CD8-positive, alpha-beta memory T cell (primary cell): ENCODE measurements at places on chromosomes 5 and 9. TPM values are rescaled to one million over a fixed set of nuclear protein-coding genes. Genes with fewer than 3 reads are reported as not detected.

- H3K4me3 ChIP-seq, result no peak overlapping the region
- DNase-seq, result no peak
- H3K27me3 ChIP-seq, result no peaks in the 10 kb centered on the region
- H3K36me3 ChIP-seq, result peaks cover 39% of the 10 kb centered on the region
These were observed 24.0 kb downstream of the DCTN4 start for GRCh38 chr5:150734579-150735384.

Gene ANKRD34B
- total RNA-seq, result not detected

DNA sequence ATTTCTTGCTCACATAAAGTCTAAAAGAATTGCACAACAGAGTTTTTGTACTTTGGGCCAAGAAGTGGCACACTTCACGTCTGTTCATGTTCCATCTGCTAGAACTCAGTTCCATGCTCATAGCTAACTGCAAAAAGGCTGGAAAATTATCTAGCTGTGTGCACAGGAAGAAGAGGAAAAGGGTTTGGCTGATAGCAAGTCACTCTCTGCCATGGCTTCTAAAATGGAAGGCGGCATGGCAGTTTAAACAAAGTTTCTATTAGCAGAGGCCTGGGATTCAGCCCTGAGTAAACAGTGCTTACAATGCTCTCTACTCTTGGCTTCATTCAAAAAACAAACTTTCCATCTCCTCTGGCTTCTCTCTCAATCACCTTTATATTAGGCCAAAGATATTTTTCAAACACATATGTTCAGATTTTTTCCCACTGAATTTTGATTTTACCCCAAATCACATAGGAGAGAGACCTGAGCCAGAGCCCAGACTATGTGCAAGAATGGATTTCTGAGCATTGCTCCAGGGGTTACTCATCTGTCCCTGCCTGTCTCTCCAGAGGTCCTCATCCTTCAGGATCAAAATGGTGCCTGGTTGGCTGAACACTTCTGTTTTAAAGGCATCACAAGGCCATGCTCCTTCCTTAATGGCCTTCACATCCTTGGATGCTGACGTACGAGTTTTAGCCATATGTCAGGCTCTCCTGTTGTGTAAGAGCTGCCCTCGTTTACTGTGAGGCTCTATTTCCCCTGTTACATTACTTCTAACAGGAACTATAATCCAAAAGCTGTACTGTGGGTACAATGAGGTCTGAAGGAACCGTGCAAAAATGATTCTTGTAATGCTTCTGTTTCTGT lies 226.6 kb downstream of the SAXO1 start:
- H3K27ac ChIP-seq, result no peak overlapping the region
- no peaks in the 10 kb centered on the region for H3K4me1 ChIP-seq
- no peaks in the 10 kb centered on the region for H3K36me3 ChIP-seq
- H3K27me3 ChIP-seq, result no peaks in the 10 kb centered on the region

- H3K4me3 ChIP-seq, result peak overlapping the region; percentile 93
- H3K27me3 ChIP-seq, result no peaks in the 10 kb centered on the region
- peaks cover 17% of the 10 kb centered on the region for H3K36me3 ChIP-seq
- peaks cover 51% of the 10 kb centered on the region for H3K4me1 ChIP-seq
- peak overlapping the region; percentile 98 for H3K27ac ChIP-seq
- DNase-seq, result no peak
These were observed 711 bp downstream of the MRPL50 start for GRCh38 chr9:101397746-101398067.

Gene PCDHB12
- total RNA-seq, result not detected

GRCh38 chr5:34608859-34609648 lies 47.1 kb upstream of the RAI14 start:
- H3K4me3 ChIP-seq, result no peak overlapping the region

DNA sequence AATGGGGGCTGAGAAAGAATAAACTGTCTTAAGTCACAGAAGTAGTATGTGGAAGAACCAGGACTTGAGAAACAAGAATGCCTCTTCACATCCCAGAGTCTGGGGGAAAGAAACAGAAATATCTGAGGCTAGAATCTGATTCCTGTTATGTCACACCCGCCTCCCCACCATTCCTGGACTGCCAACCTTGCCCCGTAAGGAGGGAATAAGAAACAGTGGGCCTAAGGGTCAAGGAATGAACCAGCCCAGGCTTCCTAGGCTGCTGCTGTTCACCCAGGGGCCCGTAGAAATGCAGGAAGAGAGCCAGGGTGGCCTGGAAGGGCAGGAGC lies 4.3 kb downstream of the PCDH1 start:
- H3K4me1 ChIP-seq, result peaks cover 24% of the 10 kb centered on the region
- H3K36me3 ChIP-seq, result no peaks in the 10 kb centered on the region
- H3K4me3 ChIP-seq, result no peak overlapping the region
- no peak overlapping the region for H3K27ac ChIP-seq

- DNase-seq, result no peak
- no peaks in the 10 kb centered on the region for H3K36me3 ChIP-seq
- H3K4me1 ChIP-seq, result no peaks in the 10 kb centered on the region
- H3K27ac ChIP-seq, result no peak overlapping the region
- H3K4me3 ChIP-seq, result no peak overlapping the region
- no peaks in the 10 kb centered on the region for H3K27me3 ChIP-seq
These were observed 279.6 kb upstream of the ADAMTSL1 start for GRCh38 chr9:18194316-18194715.

Gene EIF4E1B
- total RNA-seq, result not detected

Gene PLEKHG4B
- not detected for total RNA-seq

DNA sequence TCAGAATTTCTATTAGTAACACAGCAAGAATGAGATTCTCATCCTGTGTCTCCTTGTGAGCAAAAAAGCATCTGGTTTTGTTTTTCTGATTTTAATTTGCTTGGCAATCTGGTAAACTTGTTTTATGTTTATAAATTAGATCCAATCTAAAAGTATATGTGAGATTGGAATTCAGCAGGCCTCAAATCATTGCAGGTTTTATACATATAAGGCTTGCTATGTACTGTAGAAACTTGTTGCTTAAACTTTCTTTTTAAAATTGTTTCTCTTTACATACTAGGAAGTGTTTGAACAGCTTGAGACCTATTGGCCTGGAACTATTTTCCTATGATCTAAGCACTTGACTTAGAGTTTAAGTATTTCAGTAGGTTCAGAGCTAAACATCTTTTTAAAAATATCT lies 1037.8 kb downstream of the NR2F1-AS1 start:
- no peaks in the 10 kb centered on the region for H3K4me1 ChIP-seq
- H3K27me3 ChIP-seq, result no peaks in the 10 kb centered on the region
- H3K27ac ChIP-seq, result no peak overlapping the region
- H3K4me3 ChIP-seq, result no peak overlapping the region

DNA sequence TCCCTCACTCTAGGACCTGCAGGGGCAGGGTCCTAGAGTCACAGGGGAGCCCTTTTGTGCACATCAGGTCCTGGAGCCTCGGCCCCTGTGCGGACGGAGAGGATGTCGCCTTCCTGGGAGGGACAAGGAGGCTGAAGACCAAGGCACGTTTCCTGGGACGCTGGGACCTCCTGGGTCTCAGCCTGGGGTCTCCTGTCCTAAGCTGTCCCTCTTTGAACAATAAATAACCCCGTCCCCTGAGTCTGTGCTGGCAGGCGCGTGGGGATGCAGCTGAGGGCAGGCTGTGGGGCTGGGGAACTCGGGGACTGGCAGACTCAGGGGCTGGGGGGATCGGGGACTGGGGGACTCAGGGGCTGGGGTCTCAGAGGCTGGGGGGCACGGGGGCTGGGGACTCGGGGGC lies 31.1 kb downstream of the PAEP start:
- no peak for DNase-seq
- H3K4me3 ChIP-seq, result no peak overlapping the region
- no peak overlapping the region for H3K27ac ChIP-seq
- H3K4me1 ChIP-seq, result no peaks in the 10 kb centered on the region
- H3K36me3 ChIP-seq, result no peaks in the 10 kb centered on the region
- H3K27me3 ChIP-seq, result no peaks in the 10 kb centered on the region

DNA sequence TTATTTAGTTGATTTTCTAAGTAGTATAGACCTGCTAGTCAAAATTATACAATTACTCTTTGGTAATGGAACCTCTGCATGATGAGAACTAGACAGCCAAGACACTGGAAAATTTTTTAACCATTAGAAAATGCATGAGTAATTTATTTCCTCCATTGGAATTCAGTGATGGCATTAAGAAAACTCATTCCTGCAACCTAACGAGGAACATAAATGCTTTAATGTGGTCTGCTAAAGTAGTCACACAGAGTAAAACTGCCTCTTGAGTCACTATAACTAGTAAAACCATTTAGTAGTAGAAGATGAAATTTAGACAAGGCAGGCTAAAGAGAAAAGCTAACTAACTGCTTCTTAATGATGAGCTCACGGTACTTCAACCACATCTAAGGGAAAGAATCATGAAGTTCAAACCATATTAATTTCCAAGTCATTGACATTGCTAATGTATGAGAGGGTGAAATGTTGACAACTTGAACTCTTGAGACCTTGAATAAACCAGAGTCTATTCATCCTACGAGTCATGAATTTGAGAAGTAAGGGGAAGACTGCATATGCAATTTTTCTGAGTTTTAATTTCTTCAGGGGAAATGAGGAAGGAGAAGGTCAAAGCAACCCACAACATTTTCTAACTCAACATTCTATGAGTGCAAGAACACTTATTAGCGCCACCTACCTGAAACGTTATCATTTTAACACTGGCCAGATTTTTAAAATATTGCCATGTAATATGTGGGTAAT lies 74.4 kb downstream of the GLIS3 start:
- DNase-seq, result no peak
- H3K4me3 ChIP-seq, result no peak overlapping the region
- H3K4me1 ChIP-seq, result no peaks in the 10 kb centered on the region
- H3K27me3 ChIP-seq, result no peaks in the 10 kb centered on the region
- H3K36me3 ChIP-seq, result no peaks in the 10 kb centered on the region

DNA sequence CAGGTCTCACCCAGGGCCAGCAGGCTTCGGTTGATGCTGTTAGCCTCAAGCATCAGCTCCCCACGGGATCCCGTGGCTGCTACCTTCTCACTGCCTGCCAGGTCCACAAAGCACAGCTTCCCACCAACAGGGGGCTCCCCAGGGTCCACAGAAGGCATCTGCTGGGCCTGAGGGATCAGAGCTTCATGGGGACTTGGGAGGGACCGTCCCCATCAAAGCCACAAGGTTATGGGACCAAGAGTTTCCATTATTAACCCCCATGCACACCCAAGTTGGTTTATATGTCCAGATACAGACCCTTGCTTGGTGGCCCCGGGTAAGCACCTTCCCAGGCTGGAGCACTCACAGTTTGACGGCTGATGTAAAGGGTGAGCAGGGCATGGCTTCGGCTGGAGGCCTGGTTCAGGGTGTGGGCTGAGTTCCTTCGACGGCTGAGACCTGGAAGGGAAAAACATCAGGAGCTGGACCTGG lies 3.0 kb downstream of the KIF12 start:
- no peak for DNase-seq
- H3K27me3 ChIP-seq, result peaks cover 13% of the 10 kb centered on the region
- H3K4me1 ChIP-seq, result no peaks in the 10 kb centered on the region
- no peak overlapping the region for H3K4me3 ChIP-seq

Gene PDLIM7
- 28.4 TPM for total RNA-seq

DNA sequence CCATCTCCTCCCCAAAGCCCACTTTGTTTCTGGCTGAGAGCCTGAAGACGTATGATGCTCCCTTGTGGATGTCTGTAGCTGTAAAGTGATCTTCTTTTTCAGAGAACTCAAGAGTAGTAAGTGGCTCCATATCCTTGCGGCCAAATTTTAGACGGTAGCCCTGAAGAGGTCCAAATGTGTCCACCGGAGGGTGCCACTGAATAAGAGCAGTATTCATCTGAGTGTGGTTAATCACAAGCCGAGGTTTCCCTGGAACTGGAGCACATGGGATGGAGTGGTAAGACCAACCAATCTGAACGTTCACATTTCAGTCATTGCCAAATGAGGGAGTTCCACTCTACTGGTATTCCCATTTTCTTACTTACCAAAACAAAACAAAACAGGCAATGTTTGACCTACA lies 686.5 kb upstream of the DMAC1 start:
- H3K4me3 ChIP-seq, result no peak overlapping the region
- H3K27ac ChIP-seq, result no peak overlapping the region
- H3K4me1 ChIP-seq, result no peaks in the 10 kb centered on the region
- H3K27me3 ChIP-seq, result no peaks in the 10 kb centered on the region
- DNase-seq, result no peak

Gene EPB41L4B
- 0.35 TPM for total RNA-seq

DNA sequence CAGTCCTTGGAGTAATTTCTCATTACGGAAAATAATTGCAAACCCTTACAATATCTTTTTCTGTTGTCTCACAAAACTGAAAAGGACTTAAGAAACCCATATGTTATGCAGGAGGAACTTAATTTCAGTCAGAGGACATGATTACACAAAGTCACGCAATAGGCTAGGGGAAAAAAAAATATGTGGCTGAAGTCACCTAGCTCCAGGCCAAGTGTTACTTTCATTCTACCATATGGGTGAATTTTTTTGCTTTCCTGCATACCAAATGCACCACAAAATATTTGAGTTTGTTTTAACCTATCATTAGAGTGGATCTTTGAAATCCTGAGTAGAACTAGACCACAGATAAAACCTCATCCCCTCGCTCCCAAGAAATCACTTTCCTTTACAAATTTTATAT lies 523.5 kb downstream of the CAAP1 start:
- H3K4me1 ChIP-seq, result no peaks in the 10 kb centered on the region
- DNase-seq, result no peak
- H3K4me3 ChIP-seq, result no peak overlapping the region
- no peak overlapping the region for H3K27ac ChIP-seq
- H3K36me3 ChIP-seq, result no peaks in the 10 kb centered on the region
- no peaks in the 10 kb centered on the region for H3K27me3 ChIP-seq

Gene IRX1
- total RNA-seq, result not detected

GRCh38 chr9:131605770-131606590 lies 60.7 kb downstream of the PRRT1B start:
- H3K27me3 ChIP-seq, result no peaks in the 10 kb centered on the region
- H3K4me1 ChIP-seq, result no peaks in the 10 kb centered on the region
- peaks cover 39% of the 10 kb centered on the region for H3K36me3 ChIP-seq
- H3K27ac ChIP-seq, result no peak overlapping the region

Gene DNAH5
- not detected for total RNA-seq

DNA sequence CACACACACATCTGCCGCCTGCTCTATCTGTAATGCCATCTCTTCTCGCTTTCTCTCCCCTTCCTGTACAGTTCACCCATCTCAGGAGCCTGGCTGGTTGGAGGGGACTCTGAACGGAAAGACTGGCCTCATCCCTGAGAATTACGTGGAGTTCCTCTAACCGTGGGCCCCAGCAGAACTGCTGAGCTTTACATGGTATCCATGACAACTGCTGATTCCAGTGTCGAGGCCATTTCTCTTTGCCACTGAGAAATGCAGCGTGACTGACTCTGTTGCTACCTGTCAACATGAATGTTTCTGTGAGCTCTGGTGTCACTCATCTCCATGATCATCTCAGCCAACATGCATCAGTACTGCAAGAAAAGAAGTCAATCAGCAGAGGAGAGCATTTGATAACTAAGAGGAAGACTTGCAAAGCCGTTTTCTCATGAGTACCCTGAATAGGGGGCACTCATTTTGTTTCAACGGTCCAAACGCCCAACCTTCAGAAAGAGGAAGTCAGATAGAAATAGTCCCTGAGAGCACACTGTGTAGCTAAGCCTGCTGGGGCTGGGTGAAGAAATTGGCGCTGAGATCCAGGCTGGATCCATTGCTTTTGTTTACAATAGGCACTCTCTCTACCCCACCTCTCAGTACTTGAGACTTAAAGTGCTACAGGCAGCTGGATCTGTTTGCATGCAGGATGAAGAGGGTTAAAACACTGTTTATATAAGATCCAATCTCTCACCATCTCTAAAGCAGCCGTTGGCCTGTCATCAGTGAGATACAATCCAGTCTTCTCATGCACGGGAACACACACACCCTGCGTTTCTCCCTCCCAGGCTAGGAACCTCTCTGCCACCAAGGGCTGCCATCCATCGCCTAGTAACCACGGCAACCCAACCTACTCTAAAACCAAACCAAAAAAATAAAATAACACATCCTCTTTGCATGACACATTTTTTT lies 180.9 kb downstream of the NR3C1 start:
- H3K27me3 ChIP-seq, result no peaks in the 10 kb centered on the region
- H3K36me3 ChIP-seq, result no peaks in the 10 kb centered on the region
- DNase-seq, result peak; percentile 51
- H3K4me1 ChIP-seq, result peaks cover 32% of the 10 kb centered on the region
- peak overlapping the region; percentile 27 for H3K4me3 ChIP-seq

Gene MTAP
- 77.4 TPM for total RNA-seq
